RCC 7860 (cell line): ENCODE measurements at places on chromosomes 6 and 20.
A peak's percentile ranks its signal among the peaks of the same experiment; 100 is the strongest.

- no peak for DNase-seq
Measured at GRCh38 chr20:19495905-19496703, 262.0 kb upstream of the RIN2 start.

DNA sequence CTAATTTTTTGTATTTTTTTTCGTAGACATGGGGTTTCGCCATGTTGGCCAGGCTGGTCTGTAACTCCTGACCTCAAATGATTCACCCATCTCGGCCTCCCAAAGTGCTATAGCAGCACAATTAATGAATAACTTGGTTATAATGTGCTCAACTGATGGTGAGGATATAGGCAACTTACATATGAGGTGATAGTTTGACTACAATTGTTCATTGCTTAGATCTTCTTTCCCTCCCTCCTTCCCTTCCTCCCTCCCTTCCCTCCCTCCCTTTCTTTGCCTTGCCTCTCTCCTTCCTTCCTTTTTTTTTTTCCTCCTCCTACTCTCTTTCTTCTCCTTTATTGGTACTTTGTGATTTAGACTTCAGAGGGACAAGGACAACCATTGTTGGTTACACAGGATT lies 151.2 kb downstream of the RNF144B start:
- peak; percentile 18 for DNase-seq

DNA sequence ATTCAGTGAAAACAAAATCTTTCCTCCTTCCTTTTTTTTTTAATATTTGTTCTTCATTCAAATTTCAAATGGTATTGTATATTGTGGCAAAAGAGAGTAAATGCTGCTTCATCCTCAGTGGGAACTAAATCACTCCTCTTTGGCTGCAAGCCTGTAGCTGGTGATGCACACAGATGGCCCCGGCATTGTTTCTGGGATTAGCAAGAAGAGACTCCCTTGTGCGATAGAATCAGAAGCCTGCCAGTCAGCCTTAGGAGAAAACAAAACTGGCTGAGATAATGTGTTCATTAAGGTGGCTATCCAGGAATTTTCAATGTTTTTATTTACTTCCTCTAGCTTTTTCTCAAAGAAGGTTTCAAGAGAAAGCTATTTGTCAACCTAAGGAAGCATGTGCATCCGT lies 20.7 kb upstream of the ELOVL2 start:
- DNase-seq = no peak

DNA sequence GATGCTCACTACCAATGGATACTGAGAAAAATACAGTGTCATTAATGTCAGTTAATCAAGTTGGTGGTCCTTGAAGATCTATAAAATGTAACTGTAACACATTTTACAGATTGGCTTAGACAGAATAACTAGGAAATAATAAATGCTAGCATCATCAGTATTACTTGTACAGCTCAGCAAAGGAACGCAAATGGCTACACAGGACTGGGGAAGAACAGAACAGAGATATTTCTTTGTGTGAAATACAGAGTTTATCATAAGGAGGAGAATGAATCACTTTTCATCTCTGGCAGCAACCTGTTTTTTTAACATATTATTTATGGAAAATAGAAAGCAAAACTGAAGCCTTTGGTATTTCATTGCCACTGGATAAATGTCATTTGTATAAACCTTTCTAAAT lies 8.2 kb upstream of the QKI start:
- no peak for DNase-seq

DNA sequence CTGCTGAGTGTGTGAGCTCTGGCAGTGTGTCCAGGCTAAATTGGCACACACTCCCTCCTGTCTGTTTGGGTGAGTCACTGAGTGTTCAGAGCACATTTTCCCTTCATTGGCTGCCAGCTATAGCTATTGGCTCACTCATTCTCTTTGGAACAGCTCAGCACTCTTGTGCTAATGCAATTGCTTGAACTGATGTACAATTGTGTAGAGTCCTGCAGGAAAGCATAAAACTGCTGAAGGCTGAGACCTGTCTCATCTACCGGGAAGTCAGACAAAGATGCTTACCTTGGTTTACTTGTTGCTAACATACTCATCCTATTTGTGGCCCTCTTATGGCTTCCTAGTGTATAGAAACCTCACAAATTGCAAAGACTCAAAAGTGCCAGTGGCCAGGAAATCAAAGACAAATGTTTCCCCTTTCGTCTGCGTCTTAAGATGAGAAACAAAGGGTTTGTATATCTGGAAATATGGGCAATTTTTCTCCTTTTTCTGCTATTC lies 351.0 kb downstream of the BCKDHB start:
- DNase-seq = peak; percentile 86

- no peak for DNase-seq
Measured at GRCh38 chr20:20754714-20755113, 42.3 kb upstream of the RALGAPA2 start.
